ENCODE measurements at places on chromosomes 16 and 17. TPM values are rescaled to one million over a fixed set of nuclear protein-coding genes. Genes with fewer than 3 reads are reported as not detected.

DNA sequence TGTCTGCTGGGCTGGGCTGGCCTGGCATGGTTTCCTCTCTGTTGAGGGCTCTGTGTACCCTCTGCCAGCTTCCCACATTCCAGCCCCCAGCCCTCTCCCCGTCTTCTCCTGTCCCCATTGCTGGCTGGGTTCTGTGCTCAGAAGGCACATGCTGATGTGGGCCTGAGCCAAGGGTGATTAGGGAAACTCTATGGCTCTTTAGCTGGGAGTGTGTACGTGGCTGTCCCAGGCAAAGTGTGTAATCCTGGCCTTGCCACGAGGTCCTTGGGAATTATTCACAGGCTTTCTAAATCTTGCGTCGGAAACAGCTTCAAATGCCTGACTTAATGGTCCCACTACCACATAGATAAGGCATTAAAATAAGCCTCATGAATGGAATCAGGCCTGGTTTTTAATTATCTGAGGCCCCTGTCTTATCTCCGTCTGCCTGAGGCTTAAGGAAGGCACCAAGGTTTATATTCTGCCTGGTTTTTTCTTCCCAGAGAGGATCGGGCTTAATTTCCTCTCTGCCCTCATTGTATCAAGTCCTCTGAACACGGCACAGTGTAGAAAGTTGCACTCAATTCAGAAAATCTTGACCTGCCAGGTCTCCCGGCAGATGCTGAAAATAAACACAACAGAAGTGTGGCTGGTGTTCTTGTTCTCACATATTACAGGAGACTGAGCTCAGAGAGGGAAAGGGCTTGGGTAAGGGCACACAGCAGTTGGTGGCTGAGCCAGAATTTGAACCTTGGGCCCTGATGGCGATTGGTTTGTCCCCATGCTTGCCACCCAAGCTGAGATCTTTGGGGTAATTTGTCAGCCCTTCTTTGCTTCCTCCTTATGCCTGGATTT lies 52.9 kb upstream of the LGALS9 start:
- no peak overlapping the region for H3K4me3 ChIP-seq
- H3K27ac ChIP-seq: peak overlapping the region; percentile 70
- H3K36me3 ChIP-seq: no peaks in the 10 kb centered on the region
- no peak for DNase-seq
- H3K27me3 ChIP-seq: no peaks in the 10 kb centered on the region

- peaks cover 9% of the 10 kb centered on the region for H3K4me1 ChIP-seq
- peaks cover 2% of the 10 kb centered on the region for H3K36me3 ChIP-seq
- no peak overlapping the region for H3K27ac ChIP-seq
- no peak overlapping the region for H3K4me3 ChIP-seq
Measured at GRCh38 chr17:40035162-40035559, 19.0 kb downstream of the MED24 start.

DNA sequence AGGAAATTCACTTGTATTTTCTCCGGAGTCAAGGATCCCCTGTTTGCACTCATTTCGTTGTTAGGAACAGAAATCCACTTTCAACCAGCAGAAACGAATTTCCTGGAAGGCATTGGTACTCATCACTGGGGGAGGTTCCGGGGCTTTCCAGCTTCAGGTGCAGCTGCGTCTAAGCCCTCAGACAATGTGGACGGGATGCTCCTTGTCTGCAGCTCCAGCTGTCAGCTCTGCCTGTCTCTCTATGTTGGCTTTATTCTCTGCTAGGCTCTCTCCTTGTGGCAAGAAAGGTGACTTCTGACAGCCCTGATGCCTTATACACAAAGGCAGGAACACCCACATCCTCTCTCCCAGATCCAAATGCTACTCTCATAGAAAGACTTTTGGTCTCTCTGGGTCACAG lies 183.9 kb upstream of the HSBP1 start:
- H3K4me3 ChIP-seq: no peak overlapping the region
- H3K36me3 ChIP-seq: no peaks in the 10 kb centered on the region
- no peaks in the 10 kb centered on the region for H3K4me1 ChIP-seq

- peaks cover 5% of the 10 kb centered on the region for H3K4me1 ChIP-seq
- no peak overlapping the region for H3K4me3 ChIP-seq
- no peaks in the 10 kb centered on the region for H3K27me3 ChIP-seq
- no peak overlapping the region for H3K27ac ChIP-seq
- DNase-seq: no peak
Measured at GRCh38 chr17:50105811-50106210, 10.7 kb downstream of the PDK2 start.

- peak overlapping the region; percentile 90 for H3K4me3 ChIP-seq
- H3K27me3 ChIP-seq: peaks cover 39% of the 10 kb centered on the region
- no peaks in the 10 kb centered on the region for H3K36me3 ChIP-seq
- DNase-seq: no peak
- no peak overlapping the region for H3K27ac ChIP-seq
Measured at GRCh38 chr16:49856672-49857330, 889 bp upstream of the ZNF423 start.

- H3K27me3 ChIP-seq: no peaks in the 10 kb centered on the region
- no peak for DNase-seq
- H3K27ac ChIP-seq: no peak overlapping the region
- H3K4me1 ChIP-seq: peaks cover 7% of the 10 kb centered on the region
Measured at GRCh38 chr17:28953444-28954118, 2.3 kb upstream of the PHF12 start.

GRCh38 chr17:3030096-3030495 lies 33.3 kb downstream of the OR1D5 start:
- H3K36me3 ChIP-seq: peaks cover 5% of the 10 kb centered on the region
- peaks cover 3% of the 10 kb centered on the region for H3K4me1 ChIP-seq
- DNase-seq: no peak
- H3K4me3 ChIP-seq: no peak overlapping the region
- no peaks in the 10 kb centered on the region for H3K27me3 ChIP-seq

- no peaks in the 10 kb centered on the region for H3K27me3 ChIP-seq
- H3K36me3 ChIP-seq: peaks cover 9% of the 10 kb centered on the region
- no peak overlapping the region for H3K4me3 ChIP-seq
- no peak overlapping the region for H3K27ac ChIP-seq
Measured at GRCh38 chr17:606508-607250, 108.0 kb downstream of the VPS53 start.

GRCh38 chr17:10372906-10373305 lies at the start of gene MYH13:
MYH13 (minus strand) TSS chr17:10373006; CDS start chr17:10364530, 8,476 bp downstream.
- H3K4me1 ChIP-seq: no peaks in the 10 kb centered on the region
- no peak within 1 kb of the TSS for H3K4me3 ChIP-seq
- H3K27ac ChIP-seq: no peak within 1 kb of the TSS
- no peaks in the 10 kb centered on the region for H3K36me3 ChIP-seq

DNA sequence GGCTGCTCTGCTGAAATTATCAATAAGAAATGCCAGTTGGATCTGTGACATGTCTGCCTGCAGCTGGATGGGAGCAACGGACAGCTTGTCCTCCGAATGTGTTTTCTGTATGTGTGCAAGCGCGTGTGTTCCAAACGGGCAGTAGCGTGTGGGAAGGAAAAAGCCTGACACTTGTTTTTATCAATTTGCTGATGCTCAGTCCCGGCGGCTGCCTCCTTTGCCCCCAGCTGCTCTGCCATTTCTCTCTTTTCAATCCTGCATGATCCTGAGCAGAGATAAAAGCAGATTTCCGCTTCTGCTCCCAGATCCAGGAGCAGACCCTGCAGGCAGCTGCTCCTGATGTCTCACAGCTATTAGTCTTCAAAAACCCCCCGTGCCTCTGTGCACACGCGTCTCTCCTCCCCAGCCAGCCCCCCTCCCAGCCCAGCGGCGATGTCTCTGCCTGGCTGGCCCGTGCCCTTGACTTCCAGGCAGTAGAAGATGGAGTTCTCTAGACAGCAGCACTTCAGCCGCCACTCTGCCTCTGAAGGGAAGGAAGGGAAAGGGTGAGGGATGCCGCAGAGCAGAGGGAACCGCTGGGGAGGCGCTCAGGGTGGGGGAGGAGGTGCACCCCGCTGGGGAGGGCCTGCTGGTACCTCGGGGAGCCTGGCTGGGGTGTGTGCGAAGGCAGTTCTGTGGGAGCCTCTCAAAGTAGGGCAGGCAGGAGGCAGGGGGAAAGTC lies 4.1 kb downstream of the PRCD start:
- DNase-seq: no peak
- no peak overlapping the region for H3K27ac ChIP-seq
- peaks cover 8% of the 10 kb centered on the region for H3K4me1 ChIP-seq
- no peaks in the 10 kb centered on the region for H3K36me3 ChIP-seq

GRCh38 chr16:2934450-2934849 lies 22.7 kb downstream of the FLYWCH1 start:
- DNase-seq: no peak
- no peak overlapping the region for H3K4me3 ChIP-seq
- peaks cover 6% of the 10 kb centered on the region for H3K36me3 ChIP-seq
- H3K27me3 ChIP-seq: no peaks in the 10 kb centered on the region

GRCh38 chr17:64075913-64076312 lies 54.0 kb downstream of the ERN1 start:
- H3K27me3 ChIP-seq: no peaks in the 10 kb centered on the region
- H3K36me3 ChIP-seq: peaks cover 9% of the 10 kb centered on the region
- H3K27ac ChIP-seq: no peak overlapping the region
- H3K4me1 ChIP-seq: peaks cover 23% of the 10 kb centered on the region

- H3K27ac ChIP-seq: no peak overlapping the region
- H3K4me1 ChIP-seq: peaks cover 3% of the 10 kb centered on the region
- DNase-seq: no peak
Measured at GRCh38 chr16:86630471-86630870, 52.1 kb downstream of the FOXL1 start.

DNA sequence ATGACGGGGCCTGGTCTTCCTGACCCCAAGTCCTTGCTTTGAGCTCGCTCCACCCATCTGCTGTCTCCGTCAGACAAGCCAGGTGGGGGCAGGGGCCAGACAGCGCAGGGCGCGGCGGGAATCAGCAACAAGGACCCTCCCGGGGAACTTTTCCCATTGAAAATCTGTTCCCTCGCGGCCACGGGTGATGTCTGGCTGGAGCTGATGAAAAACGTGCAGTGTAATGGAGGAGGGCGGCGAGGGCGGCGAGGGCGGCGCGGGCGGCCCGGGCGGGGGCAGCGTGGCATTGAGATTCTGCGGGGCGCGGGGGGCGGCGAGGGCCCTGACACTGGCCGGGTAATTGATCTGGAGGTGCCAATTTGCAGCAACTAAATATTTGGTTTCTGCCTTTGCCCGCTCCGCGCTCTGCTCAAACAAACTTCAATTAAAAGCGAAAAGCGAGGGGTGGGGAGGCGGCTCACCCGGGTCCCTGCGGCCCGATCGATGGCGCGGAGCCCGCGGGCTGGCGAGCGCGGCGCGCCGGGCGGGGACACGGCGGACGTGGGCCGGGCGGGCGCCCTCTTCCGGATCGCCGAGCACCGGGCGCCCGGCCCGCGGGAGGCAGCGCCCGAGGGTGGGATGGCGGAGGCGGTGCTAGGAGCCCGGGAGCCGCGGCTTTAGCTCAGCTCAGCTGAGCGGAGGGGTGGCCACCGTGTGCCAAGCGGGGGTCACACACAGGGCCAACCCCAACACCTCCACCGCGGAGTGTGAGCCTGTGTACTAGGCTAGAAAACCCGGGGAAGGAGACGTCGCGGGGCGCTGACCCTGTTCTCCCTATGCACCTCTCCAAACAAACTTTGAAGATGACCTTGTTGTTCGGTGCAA lies 32.4 kb downstream of the DCAKD start:
- peaks cover 4% of the 10 kb centered on the region for H3K36me3 ChIP-seq
- H3K4me1 ChIP-seq: peaks cover 19% of the 10 kb centered on the region
- H3K27ac ChIP-seq: peak overlapping the region; percentile 34
- H3K27me3 ChIP-seq: peaks cover 47% of the 10 kb centered on the region
- no peak for DNase-seq
- H3K4me3 ChIP-seq: peak overlapping the region; percentile 92

GRCh38 chr17:59167571-59168001 lies 12.0 kb downstream of the PRR11 start:
- H3K4me1 ChIP-seq: peaks cover 7% of the 10 kb centered on the region
- H3K27ac ChIP-seq: no peak overlapping the region
- H3K27me3 ChIP-seq: no peaks in the 10 kb centered on the region
- no peak overlapping the region for H3K4me3 ChIP-seq

DNA sequence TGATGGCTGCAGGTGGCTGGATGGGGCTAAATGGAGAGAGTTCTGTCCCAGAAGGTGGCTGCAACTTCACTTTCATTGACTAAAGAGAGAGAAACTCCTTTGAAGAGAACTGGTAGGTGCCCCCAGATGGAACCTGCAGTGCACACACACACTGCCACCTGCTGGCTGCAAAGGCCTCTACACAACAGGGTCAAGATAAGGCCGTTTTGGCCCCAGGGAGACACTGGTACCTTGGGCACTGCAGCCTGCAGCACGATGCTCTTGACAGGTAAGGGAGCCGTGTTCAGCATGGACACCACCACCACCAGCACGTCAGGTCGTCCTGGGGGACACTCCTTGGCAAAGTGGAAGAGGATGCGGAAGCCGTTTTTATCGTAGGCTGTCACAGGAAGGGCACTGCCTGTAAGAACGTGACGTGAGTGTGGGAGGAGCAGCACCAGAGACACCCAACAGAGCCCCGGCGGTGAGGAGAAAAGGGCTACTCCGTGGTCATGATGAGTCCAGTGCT lies 22.7 kb downstream of the GGA3 start:
- H3K4me1 ChIP-seq: peaks cover 32% of the 10 kb centered on the region
- H3K27me3 ChIP-seq: no peaks in the 10 kb centered on the region
- H3K4me3 ChIP-seq: peak overlapping the region; percentile 93
- peak overlapping the region; percentile 96 for H3K27ac ChIP-seq

DNA sequence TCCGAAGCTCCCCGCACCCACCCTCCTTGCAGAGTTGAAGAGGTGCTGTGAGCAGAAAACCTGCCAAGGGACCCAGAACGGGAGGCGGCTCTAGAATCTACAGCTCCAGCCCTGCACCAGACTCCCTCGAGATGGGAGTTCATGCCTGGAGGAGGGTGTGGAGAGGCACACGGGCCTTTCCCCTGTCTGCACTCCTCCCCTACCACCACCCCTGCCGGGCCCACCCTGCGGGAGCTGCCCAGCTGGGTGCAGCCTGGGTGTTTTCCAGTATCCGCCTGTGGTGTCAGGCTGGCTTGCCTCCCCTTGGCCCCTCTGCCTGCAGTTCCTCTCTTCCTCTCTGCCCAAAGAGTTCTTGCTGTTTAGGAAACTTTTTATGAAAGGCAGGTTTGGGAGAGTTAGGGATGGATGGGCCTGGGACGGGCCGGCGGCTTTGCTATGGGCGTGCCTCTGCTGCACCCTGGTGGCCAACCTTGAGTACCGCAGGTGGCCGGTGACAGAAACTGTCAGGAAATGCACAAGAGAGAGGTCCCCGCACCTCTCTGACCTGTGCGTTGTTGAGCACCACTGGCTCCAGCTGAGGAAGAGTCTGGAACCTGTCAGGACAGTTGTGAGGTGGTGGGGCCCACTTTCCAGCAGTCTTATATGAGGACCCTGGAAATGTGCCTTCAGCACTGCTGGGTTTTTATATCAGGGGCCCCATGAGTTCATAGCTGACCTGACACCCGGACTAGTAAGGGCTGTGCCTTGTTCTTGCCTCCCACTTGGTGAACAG lies 354.1 kb downstream of the SEC14L1 start:
- H3K27me3 ChIP-seq: no peaks in the 10 kb centered on the region
- DNase-seq: peak; percentile 71
- H3K4me3 ChIP-seq: peak overlapping the region; percentile 15
- peak overlapping the region; percentile 78 for H3K27ac ChIP-seq
- peaks cover 3% of the 10 kb centered on the region for H3K36me3 ChIP-seq

FNDC8 gene
- not detected for total RNA-seq

CES1 gene
- total RNA-seq: 0.42 TPM

KRTAP2-3 gene
- not detected for total RNA-seq

COQ9 gene
- total RNA-seq: 15.3 TPM

RASL10B gene
- total RNA-seq: 0.10 TPM

KLHL10 gene
- not detected for total RNA-seq

ULK2 gene
- total RNA-seq: 14.9 TPM

CX3CL1 gene
- total RNA-seq: not detected

TMEM106A gene
- 10.0 TPM for total RNA-seq

FBXO39 gene
- total RNA-seq: 0.44 TPM

BICDL2 gene
- not detected for total RNA-seq

C16orf86 gene
- 2.9 TPM for total RNA-seq

SLC16A6 gene
- total RNA-seq: 9.8 TPM

TK2 gene
- total RNA-seq: 7.1 TPM

CETP gene
- total RNA-seq: 2.3 TPM

Data from T-helper 17 cell (primary cell).